ENCODE measurements at places on chromosomes 3 and 15.
A peak's percentile ranks its signal among the peaks of the same experiment; 100 is the strongest.

- DNase-seq, result no peak
Observed at GRCh38 chr15:28001641-28002040, 97.5 kb downstream of the OCA2 start.

DNA sequence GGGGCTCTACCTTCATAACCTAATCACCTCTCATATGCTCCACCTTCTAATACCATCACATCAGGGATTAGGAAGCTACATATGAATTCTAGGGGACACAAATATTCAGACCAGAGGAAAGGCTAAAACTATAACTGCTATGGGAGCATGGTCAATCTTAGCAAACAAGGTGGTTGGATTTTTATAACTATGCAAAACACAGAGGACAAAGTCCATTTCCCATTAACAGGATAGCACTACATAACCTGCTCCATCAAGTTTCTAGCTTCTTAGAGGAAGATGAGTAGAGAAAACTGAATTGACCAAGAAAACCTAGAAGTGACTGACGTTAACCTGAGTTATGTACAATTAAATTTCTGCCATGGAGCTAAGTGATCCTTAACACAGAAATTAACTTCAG lies 398.6 kb downstream of the TBL1XR1 start:
- no peak for DNase-seq

- no peak for DNase-seq
Observed at GRCh38 chr15:92797168-92798052, 102.7 kb upstream of the CHD2 start.

DNA sequence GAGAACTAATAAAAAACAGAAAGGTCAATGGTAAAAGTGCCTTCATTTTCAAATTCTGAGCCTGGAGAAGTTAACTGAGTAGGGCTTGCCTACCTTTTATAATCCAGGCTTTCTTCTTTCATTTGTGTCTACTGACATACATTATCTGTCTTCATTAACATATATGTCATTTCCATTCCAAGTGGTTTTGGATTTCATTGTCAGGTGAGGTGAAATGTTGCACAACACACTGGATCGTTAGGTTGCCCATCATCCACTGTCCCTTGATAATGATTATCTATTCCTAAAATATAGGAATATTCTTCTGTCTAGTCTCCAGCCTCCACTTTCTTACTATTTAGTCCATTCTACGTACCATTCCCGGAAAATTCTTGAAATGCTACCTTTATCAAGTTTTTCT lies 55.0 kb upstream of the CP start:
- DNase-seq, result no peak

- DNase-seq, result no peak
Observed at GRCh38 chr3:53513556-53514190, 19.3 kb downstream of the CACNA1D start.

DNA sequence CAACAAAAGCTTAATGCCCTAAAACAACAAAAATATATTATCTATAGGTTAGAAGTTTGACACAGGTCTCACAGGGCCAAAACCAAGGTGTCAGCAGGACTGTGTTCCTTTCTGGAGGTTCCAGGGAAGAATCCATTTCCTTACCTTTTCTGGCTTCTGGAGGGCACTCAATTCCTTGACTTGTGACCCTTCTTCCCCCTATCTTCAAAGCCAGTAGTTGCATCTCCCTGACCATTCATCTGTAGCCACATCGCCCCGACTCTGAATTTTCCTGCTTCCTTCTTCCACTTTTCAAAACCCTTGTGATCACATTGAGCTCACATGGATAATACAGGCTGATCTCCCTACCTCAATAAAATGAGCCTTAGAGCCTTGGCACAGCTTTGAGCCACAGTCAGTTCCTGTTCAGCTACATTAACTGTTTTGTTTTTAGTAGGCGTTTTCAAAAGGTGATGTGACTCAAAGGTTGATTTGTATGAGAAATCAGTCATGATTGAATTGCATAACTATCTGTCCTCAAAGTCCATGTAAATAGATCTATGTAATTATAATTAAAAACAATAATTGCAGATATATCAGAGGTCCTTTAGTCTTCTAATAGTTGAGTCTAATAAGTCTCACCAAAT lies 12.4 kb downstream of the PFN2 start:
- DNase-seq, result no peak

DNA sequence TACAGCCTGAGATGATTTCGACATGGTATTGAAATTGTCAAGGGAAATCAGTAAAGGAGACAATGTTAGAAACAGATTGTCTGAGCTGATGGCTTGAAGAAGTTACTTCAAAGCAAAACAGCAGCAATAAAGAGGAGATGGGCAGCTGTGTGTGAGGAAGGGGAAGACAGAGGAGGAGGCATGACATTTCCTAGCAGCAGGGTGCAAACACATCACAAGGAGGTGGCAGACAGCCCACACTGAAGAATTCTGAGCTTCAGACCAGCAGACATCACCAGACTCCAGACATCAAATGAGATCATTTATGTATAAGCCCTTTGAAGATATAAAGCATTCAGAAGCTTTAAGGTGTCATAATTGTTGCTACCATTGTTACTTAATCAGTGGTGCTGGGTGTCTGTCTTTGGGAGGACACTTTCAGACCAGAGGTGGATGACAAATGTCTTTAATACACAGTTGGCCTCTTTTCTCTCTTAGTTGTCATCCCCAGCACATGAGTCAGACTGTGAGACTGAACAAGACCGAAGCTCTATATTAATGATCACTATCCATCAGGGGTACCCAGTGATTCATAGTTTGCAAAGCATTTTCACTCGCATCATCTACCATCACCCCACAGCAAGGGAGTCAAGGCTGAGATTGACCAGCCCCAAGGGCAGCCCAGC lies 203.9 kb downstream of the MINAR1 start:
- DNase-seq, result no peak

- no peak for DNase-seq
Observed at GRCh38 chr3:59514865-59515482, 465.1 kb upstream of the CFAP20DC start.

GRCh38 chr3:8610951-8611350 lies 33.6 kb downstream of the SSUH2 start:
- DNase-seq, result no peak

DNA sequence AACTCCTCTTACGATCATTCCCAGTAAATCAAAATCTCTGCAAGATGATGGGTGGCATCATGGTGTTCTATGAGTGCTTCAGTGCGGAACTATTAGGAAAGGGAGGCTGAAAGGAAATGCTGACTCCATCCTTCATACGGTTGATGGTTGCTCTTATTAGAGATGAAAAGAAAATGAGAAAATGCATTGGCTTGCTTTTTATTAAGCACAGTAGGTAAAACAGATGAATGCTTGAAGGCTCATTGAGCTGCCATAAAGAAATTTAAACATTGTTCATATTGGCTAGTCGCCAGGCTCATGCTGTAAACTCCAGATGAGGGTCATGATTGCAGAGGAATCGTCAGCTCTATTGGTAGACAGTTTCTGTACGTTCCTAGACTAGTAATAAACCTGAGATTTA lies 115.8 kb downstream of the EPHA3 start:
- no peak for DNase-seq

DNA sequence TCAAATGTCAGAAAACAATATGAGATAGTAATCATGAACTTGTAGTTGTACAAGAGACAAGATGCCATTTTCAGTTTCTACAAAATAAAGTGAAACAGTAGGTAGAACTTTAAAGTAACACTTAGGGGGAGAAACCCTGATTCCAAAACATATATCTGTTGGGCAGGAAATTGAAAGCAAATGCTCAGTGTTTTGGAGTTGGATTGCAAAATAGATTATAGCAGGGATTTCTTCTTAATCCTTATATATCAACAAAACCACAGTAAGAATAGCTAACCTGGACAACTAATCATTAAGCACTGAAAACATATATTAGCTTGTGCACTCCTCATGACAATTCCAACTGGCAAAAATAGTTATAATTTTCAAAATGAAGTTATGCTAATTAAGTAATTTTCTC lies 46.9 kb downstream of the COMMD2 start:
- DNase-seq, result no peak

DNA sequence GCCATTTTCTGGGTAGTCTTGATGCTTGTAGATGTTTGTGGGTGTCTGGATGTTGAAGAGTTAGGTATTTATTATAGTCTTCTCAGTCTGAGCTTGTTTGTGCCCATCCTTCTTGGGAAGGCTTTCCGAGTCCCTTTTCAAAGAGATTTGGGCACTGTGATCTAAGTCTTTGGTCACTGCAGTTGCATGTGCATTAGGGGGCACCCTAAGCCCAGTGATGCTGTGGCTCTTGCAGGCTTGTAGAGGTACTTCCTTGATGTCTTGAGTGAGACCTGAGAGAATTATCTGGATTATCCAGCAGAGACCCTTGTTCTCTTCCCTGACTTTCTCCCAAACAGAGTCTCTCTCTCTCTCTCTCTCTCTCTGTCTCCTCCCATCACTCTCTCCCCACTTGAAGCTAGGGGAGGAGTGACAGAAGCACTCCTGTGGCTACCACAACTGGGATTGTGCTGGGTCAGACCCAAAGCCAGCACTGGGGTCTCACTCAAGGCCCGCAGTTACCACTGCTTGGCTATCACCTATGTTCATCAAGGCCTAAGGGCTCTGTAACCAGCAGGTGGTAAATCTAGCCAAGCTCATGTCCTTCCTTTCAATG lies 68.5 kb downstream of the TMCO5A start:
- peak; percentile 60 for DNase-seq

Measured in psoas muscle (tissue), 8 donors.